Left lung (tissue), 14 donors: ENCODE measurements at places on chromosomes 5 and 9. TPM values are rescaled to one million over a fixed set of nuclear protein-coding genes. Genes with fewer than 3 reads are reported as not detected.
A peak's percentile ranks its signal among the peaks of the same experiment; 100 is the strongest.

DNA sequence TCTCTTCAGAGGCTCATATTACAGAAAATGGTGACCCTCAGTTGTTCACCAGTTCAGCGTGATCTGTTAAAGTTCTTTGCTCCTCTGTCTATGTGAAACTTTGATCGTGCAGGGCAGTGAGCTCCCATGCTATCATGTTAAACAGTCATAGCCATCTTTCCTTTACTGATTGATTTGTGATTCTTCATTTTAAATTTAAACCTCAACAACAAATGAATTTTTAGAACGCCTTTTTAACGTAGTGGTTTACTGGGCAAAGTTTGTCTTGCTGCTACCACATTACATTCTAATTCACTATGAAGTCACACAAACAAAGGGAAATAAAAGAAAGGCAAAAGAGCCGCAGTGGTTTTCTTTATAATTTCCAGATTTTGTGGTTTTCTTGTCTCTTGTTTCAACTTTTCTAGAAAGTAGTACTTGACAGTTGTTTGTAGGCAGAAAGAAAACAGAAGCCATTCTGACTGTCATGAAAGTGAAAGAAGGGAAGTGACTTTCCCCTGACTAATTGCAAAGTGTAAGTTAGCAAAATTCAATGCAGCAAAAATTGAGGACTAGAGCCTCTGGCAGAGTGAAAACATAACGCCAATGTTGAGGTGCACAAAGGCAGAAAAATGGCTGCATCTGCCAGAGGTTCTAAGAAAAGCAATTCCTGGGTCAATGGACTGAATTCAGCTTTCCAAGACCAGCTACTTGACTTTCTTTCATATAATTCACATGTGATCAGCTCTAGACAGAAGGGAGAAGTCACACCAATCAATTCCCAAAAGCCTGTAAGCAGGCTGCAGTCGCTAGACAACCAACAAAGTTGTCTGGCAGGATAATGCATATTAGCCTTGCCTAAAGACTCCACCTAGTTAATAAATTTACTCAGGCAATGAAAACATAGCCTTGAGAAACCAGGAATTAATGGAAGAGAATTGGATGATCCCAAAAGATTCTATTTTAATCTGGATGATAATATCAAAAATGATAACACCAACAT is 7.1 kb upstream of the IFNA6 start:
- no peak for DNase-seq

STC2 gene
- total RNA-seq: 5.5 TPM

DNA sequence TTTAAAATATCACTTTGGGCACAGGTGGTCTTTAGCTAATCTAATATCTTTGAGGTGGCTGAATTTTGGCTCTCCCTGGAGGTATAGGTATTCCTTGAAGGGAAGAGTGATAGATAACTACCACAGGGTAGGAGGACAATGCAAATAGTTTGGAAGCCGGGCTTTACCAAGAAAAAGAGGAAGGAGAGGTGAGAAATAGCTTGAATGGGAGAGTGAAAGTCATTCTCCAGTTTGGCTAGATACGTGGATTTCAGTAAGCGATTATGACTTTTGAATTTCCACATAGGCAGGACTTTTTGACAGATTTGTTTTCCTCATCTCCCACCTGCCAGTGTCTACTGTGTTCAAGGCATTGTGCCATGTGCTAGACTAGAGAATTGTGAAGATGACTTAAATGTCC is 45.5 kb downstream of the RASA1 start:
- no peak for DNase-seq

OR1Q1 gene
- total RNA-seq: not detected

SPATA9 gene
- total RNA-seq: 0.52 TPM

DNA sequence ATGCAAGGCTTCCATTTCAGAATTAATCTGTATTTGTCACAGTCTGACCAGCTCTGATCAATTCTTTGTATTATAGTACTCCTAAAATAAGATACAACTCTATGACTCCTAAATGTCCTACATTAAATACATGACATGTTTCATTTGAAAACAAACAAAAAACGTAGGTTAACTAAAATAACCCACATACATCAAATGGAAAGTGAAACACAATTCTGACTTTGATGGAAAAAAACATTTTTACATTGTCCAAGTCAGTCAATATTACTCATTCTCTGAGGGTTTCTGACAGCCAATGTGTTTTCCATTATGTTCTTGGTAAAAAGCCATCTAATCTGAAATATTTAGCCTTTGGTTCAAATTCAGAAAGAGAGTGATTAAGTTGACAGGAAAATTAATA is 8.7 kb downstream of the HMGCS1 start:
- no peak for DNase-seq

MAPKAP1 gene
- total RNA-seq: 89.5 TPM

DNA sequence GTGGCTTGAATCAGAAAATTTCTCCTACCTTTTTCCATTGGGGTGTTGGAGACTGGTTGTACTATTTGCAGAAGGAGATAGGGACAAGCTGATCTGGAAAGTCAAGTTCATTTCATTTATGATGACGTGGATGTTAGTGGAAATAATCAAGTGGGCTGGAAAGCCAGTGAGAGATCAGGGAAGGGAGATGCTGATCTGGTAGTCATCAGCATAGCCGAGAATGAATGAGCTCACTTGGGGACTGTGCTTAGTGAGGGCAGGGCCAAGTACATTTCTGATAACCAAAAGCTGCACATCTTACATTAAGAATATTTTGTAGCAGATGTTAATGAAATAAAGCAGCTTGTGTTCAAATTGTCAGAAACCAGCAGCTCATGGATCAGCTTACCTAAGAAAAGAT is 12.1 kb downstream of the MAN2A1 start:
- no peak for DNase-seq

DNA sequence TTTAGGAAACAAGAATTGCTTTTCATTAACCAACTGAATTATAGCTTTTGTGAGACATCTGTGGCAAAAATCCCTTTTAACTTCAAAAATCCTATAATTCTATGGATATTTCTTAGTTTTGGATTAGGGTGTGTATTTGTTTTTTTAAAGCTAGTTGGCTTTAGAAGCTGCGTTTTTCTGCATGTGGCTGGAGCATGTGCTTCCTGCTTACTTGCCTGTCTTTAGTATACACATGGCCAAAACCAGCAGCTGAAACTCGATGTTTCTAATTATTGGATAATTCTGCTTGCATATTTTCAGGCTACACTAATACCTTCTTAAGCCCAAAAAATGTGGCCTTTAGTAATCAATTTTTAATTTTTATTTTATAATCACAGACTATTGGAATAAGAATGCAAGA is 8.9 kb downstream of the RECK start:
- no peak for DNase-seq

SERF1A gene
- 4.0 TPM for total RNA-seq

CCL28 gene
- 6.4 TPM for total RNA-seq

- peak; percentile 62 for DNase-seq
These were observed 57.7 kb downstream of the DUSP1 start for GRCh38 chr5:172713113-172713808.

DNA sequence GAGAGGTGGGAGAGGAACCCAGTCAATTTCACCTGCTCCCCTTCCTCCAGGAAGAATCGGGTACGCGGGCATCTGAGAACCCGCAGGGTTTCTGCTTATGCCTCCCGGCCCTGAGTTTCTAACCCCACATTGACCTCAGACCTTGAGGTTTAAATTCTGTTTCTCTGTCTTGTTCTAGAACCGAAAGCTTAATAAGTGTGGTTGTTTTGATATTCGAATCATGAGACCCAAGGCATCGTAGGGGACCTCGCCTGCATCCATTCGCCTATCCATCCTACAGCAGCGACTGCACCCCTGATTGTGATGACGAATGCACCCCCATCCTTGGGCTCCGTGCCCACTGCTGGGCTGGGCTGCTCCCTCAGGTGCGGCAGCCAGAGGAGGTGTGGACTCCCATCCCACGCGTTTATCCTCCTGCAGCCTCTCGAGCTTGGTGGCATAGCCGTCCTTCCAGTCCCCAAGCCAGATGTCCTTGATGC is 80.8 kb upstream of the IER5L start:
- no peak for DNase-seq

GRCh38 chr9:34686231-34686630 is 4.8 kb downstream of the CCL19 start:
- DNase-seq: no peak

- DNase-seq: no peak
These were observed 43.0 kb downstream of the CYFIP2 start for GRCh38 chr5:157308836-157309465.

DNA sequence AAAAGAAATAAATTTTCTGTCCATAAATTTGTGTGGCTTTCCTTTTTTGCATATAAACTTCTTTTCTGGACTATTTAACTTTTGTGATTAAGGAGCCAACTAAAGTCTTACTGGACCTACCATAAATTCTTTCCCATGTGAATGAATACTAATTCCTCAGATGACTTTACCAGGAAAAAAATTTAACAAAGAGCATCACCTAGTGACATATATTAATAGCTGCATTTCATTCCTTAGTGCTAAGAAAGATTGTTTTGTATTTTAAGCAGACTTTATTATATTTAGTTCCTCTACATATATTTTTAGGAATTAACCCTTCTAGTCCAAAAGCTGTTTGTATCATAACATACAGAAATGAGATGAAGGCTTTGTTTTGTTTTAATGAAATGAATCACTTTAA is 64.4 kb downstream of the C9orf85 start:
- no peak for DNase-seq
